HFFc6 (cell line): ENCODE measurements at places on chromosomes 3 and 15.
A peak's percentile ranks its signal among the peaks of the same experiment; 100 is the strongest.

GRCh38 chr3:122890720-122891220, 95.9 kb downstream of the SLC49A4 start:
- no peak for DNase-seq

GRCh38 chr15:98884894-98885293, 122.7 kb downstream of the PGPEP1L start:
- DNase-seq, result no peak

DNA sequence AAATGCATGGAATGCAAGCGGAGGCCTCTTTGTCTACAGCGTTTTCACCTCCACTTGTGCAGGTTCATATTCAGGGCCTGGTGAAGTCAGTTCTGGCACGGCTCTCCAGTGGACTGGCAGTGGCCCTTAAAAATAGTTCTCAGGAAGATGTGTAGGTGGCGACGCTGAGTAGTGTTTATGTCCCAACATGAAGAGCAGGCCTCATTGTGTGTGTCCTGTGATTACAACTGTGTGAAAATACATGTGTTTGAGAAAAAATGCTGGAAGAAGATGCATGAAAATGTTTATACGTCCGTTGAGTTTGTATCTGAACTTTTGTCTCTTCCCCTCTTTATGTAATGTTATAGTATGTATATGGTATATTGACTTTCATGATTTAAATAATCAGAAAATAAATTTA, 7.2 kb downstream of the LIPC start:
- DNase-seq, result peak; percentile 43

- peak; percentile 28 for DNase-seq
Observed at GRCh38 chr15:71443538-71443937, 328.3 kb downstream of the THSD4 start.

GRCh38 chr3:141386126-141386488, 17.8 kb downstream of the ZBTB38 start:
- DNase-seq, result no peak

GRCh38 chr3:158488670-158489069, 82.3 kb upstream of the MLF1 start:
- DNase-seq, result no peak

DNA sequence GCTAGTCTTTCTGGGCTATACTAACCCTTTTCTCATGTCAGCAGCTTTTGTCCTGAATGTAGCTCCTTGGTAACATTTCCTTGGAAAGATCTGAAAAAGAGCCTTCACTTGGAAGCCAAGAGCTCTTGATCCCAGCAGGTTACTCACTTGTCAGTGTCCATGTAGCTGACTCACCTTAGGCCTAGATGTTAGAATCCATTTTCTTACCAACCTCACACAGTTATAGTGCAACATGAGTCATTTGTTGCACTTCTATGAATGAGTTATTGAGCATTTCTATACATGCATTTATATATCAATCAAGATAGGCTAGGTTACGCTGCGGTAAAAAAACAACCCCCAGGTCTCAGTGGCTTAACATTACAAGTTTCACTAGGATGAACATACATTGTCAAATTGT, 106.8 kb upstream of the SLC7A14 start:
- peak; percentile 29 for DNase-seq

DNA sequence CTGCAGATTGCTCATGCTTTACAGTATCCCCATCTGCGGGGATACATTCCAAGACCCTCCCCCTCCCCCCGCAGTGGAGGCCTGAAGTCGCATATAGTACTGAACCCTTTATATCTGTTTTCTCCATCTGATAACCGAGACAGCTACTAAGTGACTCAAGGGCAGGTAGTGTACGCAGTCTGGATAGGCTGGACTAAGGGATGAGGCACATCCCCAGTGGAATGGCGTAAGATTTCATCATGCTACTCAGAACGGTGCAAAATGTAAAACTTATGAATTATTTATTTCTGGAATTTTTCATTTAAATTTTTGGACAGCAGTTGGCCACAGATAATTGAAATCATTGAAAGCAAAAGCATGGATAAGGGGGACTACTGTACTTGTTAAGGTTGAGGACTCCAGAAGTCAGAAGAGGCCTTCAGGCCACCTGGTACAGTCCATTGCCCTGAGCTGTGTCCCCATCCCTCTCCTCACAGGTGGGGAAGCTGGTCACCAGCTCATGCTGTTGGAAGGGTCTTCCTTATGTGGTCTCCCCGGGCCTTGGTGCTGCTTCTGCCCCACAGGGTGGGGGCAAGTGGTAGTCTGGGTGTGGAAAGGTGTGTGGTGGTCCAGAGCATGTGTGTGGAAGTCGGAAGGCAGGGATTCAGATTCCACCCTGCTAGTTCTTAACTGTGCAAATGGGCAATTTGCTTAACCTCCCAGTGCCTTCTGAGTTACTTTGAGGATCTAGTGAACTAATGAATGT, 72.0 kb downstream of the HCN4 start:
- DNase-seq, result no peak

DNA sequence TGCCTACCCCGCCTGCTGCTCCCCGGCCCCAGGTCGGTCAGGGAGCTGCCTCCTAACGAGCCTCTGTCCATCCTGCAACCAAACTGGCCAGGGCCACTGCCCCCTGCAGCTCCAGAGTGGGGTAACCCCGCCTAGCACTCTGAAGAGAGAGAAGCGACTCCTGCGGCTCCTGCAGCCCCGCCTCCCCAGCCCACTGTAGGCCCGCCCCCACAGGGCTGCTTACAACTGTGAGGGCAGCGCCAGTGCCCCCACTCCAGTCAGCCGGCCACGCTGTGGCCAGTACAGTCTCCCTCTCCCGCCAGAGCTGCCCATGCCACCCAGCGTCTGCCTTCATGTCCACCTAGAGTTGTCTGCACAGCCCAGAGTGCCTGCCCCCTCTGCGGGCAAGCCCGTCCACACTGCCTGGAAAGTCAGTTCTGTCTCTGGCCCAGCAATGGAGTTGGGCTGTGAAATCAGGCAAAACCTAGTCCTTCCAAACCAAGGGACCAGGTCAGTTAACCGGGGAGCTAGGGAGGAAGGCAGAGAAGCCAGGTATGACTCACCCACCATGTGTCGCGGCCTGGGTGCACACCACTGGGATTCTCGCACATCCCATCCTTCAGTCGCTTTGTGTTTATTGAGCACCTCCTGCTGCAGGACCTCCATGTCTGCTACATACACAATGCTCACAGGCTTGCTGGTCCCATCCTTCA, 2.4 kb downstream of the UCN2 start:
- peak; percentile 55 for DNase-seq

GRCh38 chr15:31782951-31783350, 247.4 kb upstream of the CHRNA7 start:
- no peak for DNase-seq

DNA sequence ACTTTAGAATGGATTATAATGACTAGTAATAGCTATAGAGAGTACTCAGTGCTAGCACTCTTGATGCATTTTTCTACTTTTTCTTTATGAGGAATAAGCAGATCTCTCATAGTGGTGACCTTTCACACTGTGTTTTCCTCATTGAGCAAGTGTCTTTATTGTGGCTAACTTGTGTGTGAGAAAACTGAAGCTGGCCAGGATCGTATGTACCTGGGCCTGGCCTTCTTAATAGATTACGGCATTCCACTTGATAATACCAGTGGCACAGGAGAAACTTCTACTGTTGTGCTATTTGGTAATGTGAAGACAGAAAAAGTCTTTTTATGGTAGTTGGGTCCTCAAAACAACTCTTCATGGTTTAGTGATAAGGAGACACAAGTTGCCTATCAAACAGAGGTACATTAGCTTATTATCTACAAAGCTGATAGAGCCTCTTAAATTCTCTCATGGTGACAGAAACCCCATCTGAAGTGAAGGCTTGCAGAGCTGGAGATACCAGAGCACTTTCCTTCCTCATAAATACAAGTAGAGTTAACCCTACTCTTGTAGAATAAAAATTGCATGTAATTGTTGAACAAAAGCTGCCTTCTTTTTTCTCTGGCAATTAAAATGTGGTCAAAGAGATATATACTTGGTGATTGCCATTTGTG, 64.6 kb downstream of the LYSMD4 start:
- DNase-seq, result no peak

DNA sequence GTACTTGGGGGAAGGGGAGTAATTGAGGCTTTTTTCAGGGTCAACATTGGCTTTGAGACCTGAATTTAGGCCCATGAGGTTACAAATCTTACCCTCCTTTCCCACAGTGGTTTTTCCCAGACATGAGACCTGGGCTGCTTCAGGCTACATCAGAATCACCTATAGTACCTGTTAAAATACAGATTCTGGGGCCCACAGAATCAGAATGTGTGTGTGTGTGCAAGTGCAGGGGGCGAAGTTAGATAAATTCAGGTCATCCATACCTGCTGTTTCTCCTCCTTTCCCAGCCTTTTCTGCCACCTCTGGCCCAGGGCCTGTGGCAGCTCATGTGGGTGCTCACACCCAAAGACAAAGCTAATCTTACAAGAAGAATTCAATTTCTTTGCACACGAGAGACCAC, 110.5 kb downstream of the RAB11A start:
- DNase-seq, result no peak

- no peak for DNase-seq
Observed at GRCh38 chr15:49229922-49230321, 59.9 kb downstream of the GALK2 start.

GRCh38 chr3:72258361-72259141, 473.6 kb upstream of the PROK2 start:
- DNase-seq, result no peak

DNA sequence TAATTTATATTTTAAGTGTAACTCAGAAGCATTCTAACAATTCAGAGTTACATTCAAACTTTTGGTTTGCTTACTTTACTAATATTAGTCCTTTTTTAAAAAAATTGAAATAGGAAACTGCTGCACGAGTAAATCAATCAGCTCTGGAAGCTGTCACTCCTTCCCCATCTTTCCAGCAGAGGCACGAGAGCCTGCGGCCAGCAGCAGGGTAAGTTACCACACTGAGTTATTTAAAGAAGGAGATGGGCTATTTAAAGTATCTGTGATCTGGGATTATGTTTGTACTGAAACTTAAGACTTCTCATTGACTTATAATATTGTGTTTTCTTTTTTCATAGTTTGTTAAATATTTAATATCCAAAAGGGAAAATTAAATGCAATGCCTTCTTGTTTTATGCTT, 29.3 kb downstream of the APPL1 start:
- no peak for DNase-seq

DNA sequence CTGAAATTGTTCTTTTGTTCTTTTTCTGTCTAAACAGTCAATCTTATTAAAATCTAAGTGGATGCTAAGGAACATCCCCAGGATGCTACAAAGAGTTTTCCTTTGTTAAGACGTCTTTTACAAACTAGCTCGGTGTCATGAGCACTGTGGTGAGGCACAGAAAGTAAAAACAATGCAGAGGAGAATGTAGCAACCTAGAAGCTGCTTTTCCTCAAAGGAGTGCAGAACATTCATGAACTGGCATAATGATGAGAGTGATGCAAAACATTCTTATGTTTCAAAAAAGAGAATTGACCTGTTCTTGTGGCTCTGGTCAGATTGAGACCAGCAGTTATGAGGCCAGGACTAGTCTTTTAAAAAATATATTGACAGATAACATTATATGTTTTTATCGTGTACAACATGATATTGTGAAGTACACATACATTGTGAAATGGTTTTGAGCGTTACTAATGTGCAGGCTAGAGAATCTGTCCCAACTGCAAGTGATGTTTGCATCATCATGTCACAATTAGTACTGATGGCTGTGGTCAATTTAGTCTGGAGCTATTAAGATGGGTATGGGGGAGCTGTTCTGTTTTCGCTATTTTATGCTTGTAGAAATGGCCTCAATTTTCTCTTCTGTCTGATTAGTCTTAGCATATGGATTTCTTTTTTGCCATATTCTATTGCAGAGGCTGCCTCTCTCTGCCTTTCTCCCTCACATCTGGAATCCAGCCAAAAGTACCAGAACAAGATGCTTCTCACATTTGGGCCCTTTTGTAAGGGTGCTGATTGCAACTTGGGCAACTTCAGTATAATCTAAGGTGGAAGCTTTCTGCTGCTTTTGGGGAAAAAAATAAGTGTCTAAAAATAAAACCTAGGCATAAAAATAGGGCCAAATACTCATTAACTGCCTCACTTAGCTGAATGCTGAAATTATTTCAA, 50.2 kb downstream of the HHLA2 start:
- no peak for DNase-seq

DNA sequence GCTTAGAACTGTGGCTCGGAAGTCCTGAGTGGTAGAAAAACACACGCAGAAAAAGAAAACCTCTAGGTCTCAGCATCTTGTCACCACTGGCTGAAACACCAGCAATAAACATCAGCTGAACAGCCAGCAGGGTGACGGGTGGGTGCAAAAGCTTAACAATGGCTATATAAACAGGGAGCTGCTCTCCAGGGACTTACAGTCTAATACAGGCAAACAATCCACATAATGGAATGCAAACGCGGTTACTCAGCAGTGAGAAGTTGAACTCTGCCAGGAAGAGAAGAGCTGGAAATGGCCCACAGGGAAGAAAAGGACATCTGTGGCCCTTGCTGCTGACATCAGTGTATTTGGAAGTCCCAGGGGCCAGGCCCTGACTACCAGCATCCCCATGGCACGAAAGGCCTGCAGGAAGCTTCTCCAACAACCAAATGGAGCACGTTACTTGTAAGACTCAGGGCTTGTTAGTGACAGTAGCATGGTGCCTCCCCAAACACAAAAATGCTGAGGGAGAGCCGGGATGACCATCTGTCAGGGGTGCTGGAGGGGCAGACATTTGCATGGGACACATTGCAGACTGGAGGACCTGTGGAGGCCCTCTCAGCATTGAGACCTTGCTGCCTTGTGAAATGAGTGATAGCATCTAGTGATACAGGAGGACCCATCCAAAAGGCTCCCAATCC, 3.0 kb downstream of the HEG1 start:
- DNase-seq, result peak; percentile 87

- DNase-seq, result peak; percentile 57
Observed at GRCh38 chr3:101695779-101696372, 9.4 kb upstream of the RPL24 start.
